Stimulated activated CD8-positive, alpha-beta memory T cell treated with anti-CD3 and anti-CD28 coated beads, Interleukin-7, amount 100 ng/mL, for 1 hour (primary cell): ENCODE measurements at places on chromosomes 1 and 21.
A peak's percentile ranks its signal among the peaks of the same experiment; 100 is the strongest.

- DNase-seq, result no peak
These were observed 122.8 kb upstream of the C8B start for GRCh38 chr1:57088653-57089052.

DNA sequence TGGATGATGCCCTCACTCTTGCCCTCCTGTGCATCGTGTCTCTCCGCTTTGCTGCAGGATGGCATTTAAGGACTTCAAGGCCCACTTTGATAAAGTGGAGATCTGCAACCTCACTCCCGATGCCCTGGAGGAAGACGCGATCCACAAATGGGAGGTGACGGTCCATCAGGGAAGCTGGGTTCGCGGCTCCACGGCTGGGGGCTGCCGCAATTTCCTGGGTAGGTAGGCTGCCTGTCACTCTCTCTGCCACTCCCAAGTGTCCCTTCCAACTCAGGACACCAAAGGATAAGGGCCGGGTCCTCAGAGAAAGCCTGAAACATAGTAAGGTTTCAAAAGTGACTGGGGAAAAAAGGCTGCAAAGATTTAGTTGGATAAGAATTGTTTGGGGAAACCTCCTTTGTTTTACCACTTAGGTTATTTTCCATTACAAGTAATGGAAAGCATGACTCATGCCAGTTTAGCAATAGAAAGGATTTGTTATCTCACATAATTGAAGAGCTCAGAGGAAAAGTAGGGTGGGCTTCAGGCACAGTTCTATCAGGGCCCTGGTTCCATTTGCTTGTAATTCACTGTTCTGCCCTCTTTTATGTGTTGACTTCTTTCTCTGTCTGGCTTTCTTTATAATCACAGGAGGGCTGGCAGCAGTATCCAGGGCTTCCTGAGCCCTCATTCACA lies 31.9 kb downstream of the CAPN9 start:
- DNase-seq, result no peak

DNA sequence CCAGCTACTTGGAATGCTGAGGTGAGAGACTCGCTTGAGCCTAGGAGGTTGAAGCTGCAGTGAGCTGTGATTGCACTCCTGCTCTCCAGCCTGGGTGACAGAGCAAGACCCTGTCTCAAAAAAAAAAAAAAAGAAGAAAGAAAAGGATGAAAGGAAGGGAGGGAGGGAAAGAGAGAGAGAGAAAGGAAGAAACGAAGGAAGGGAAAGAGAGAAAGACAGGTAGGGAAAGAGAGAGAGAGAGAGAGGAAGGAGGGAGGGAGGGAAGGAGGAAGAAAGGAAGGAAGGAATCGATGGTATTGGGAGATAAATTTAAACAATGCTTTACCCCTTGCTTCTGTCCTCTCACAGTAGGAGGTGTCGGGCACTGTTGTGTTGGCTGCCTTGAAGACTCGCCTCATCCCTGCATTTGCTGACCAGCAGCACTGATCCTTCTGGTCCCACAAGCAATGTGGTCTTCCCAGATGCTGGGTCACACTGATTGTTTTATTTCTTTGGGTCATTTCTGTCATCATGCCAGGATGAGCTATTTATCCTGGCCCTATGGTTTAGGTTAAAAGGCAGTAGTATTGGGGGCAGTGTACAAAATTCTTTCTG lies 30.9 kb downstream of the GPR137B start:
- no peak for DNase-seq

GRCh38 chr1:198443365-198444233 lies 96.9 kb downstream of the ATP6V1G3 start:
- DNase-seq, result no peak

DNA sequence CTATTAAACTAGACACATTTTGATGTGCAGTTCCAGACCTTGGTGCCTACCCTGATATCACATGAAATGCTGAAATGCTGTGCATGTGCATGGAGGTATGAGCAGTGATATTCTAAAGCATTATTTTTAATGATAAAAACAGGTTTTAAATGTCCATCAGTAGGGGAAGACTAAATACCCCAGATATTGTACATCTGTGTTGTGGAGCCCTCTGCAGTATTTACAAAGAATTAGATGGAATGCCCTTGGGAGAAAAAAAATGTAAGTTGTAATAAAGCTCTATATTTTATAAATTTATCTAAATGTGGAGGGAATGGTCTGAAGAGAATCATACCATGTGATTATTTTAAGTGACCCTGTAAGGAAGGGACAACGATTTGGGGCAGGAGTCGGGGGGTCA lies 39.1 kb upstream of the IGSF5 start:
- no peak for DNase-seq

GRCh38 chr1:77308889-77309621 lies 27.2 kb downstream of the AK5 start:
- no peak for DNase-seq

- no peak for DNase-seq
These were observed 49.2 kb downstream of the RALGPS2 start for GRCh38 chr1:178774263-178774662.

GRCh38 chr1:237205400-237206064 lies 163.5 kb downstream of the RYR2 start:
- DNase-seq, result no peak

- no peak for DNase-seq
These were observed 2.3 kb upstream of the NFASC start for GRCh38 chr1:204868340-204868700.

DNA sequence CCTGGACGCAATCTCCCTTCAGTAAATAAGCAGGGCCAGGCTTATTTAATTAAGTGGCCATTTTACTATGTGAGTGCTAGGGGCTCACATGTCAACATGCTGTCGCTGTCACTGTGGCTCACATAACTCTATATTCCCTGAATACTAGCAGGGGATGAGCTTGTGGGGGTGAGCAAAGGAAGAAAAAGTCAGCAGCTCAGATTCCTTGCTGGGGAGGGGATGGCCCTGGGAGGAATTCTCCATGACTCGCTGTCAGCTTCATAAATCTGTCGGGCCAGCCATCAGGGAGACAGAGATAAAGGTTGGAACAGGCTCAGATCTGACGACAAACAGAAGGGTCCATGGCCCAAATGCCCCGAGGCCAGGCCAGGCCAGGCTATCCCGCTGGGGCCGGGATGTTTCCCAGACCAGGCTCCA lies 26.0 kb upstream of the PLEKHG5 start:
- DNase-seq, result no peak

GRCh38 chr1:67635055-67635809 lies 49.8 kb upstream of the GADD45A start:
- DNase-seq, result no peak

GRCh38 chr1:100253552-100253951 lies 3.9 kb upstream of the DBT start:
- no peak for DNase-seq

- no peak for DNase-seq
These were observed 175.6 kb upstream of the DAB1 start for GRCh38 chr1:57599236-57599994.

DNA sequence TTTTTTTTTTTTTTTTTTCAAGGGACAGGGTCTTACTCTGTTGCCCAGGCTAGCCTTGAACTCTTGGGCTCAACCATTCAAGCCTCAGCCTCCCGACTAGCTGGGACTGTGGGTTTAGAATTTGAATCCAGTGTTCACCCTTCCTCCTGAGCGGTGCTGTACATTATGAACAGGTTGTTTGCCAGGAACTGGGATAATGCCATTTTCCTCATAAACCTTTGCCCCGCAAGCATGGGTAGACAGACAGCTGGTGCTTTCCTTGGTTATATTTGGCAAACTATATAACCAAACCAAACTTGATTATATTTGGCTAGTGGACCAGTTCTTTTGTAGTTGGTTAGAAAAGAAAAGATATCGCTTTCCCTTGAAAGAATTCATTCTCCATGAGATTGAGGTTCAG lies 54.9 kb downstream of the GALNT2 start:
- no peak for DNase-seq

DNA sequence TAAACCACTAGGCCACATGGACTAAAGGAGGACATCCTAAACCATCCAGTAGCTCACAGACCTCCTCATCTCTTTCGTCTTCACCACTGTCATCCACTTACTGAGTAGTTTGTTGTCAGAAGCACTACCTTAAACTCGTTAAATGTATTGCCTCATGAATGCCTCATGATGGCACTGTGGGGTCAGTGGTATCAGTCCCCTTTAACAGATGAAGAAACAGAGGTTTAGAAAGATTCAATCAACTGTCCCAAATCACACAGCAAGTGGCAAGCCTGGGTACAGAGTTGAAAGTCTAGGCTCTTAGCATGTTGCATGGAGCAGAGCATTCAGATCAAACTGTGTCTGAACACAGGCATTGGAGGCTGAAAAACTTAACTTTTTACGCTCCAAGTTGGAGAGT lies 183.6 kb upstream of the KIAA0040 start:
- no peak for DNase-seq

- peak; percentile 40 for DNase-seq
These were observed 58.4 kb upstream of the COL6A1 start for GRCh38 chr21:45923146-45923545.

DNA sequence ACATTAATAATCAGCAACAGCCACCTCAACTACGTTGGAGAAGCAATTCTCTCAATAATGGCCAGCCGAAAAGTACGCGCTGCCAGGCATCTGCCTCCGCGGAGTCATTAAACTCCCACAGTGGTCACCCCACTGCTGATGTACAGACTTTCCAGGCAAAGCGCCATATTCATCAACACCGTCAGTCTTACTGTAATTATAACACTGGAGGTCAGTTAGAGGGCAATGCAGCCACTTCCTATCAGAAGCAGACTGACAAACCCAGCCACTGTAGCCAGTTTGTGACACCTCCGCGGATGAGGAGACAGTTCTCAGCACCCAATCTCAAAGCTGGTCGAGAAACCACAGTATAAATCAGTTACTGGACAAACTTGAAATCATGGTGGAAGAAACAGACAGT lies 93.9 kb downstream of the KIF1B start:
- DNase-seq, result no peak

- DNase-seq, result no peak
These were observed 4.1 kb downstream of the SH3BGRL3 start for GRCh38 chr1:26283871-26284596.

DNA sequence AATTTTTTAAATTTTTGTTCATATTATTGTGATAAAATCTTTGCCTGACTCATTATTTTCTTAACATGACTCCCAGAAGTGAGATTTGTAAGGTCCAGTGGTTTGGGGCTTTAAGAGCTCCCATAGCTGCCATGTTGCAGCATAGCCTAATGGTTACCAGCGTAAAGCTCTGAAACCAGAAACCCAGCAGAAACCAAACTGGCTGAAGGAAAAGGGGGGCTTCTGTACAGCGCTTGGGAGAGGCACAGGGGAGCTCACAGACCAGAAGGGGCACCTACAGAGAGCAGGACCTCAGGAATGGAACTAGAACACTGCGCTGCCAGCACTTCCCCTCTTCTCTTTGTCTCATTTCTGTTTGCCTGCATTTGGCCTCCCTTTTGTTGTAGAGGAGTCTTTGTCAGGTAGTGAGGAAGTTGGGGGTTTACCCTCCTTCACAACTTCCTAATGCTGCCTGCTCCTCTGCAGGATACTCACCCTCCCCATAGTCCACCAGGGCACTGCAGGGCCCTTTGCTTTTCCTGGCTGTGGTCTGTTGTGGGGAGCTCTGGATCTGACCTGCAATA lies 2.6 kb upstream of the PYCR2 start:
- no peak for DNase-seq

- no peak for DNase-seq
These were observed 9.5 kb downstream of the ACTL8 start for GRCh38 chr1:17764591-17764990.

DNA sequence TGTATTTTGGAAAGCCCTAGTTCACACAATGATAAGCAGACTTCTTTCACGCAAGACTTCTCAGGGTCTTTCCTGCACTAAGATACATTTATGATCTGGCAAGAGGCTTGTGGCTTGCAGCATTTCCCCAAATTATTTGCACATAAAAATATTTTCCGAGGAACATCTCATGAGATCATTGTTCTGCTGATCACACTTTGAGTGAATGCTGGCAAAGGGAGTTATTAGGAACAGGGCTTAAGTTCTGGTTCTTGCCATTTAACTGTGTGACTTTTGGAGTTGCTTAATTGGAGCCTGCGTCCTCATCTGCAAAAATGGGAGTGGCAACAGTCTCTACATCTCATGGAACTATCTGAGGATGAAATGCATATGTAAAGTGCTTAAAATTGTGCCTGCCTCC lies 50.2 kb downstream of the GADD45A start:
- DNase-seq, result no peak
